Fibroblast of lung (primary cell): ENCODE measurements at places on chromosomes 4 and X. TPM values are rescaled to one million over a fixed set of nuclear protein-coding genes. Genes with fewer than 3 reads are reported as not detected.

DNA sequence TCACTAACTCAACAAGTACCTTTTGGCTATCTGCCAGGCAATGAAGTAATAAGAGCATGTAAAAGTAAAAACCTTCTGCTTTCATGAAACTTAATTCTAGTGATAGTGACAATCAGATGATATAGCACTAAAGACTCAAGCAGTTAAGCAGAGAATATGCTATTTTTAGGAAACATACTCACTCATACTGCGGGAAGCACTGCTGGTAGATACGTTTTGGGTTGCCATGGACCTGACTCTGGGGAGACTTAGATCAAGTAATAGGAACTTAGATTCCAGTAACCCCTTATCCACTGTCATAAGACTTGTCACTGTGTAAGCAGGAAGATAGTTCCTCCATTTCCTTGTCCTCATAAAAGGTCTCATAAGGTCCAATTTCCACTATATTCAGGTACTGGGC is 386.3 kb downstream of the DMD start:
- no peak for DNase-seq

DNA sequence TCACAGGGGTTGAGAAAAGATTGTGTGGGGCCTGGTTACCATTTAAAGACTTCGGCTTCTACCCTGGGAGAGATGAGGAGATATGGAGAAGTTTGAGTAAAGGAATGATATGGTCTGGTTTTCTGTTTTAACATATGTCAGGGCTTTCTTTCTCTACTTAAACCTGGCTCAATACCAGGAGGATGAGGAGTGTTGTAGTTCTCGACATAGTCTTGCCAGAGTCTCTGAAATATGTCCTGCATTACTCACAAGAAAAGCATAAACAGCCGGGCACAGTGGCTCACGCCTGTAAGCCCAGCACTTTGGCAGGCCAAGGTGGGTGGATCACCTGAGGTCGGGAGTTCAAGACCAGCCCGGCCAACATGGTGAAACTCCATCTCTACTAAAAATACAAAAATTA is 16.4 kb upstream of the ACE2 start:
- no peak for DNase-seq

DNA sequence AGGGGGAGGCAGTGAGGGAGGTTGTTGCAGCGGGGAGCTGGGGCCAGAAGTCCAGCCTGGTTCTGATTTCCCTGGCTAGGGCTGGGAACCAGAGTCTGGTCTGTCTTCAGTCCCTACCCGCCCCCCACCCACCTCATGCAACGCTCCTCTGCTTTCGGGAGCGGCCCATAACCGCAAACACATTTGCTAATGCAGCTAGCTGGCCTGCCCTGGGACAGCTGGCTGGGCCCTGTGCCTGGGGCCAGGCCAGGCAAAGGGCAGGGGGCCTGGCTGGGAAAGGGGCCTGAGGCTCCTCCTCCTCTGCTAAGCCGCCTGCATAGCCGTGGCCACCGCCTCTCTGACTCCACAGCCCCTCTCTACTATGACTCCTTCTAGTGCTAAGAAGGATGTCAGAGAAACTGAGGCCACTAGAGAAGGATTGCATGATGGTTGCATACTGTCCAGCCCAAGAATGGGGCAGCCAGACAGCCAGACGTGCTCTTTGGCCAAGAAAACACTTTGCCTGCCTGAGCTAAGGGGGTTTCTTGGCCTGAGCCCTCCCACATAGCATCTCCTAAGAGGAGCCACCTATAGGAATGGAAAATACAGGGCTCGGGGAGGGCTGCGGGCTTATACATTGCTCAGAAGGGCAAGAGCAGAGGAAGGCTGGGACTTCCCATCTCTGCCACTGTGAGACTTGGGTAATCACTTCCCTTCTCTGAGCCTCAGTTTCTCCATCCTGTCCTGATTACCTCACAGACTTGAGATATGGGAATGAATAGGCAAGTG is 76.9 kb downstream of the PJA1 start:
- DNase-seq, result peak; percentile 17

GRCh38 chr4:142331132-142331531 is 515.0 kb downstream of the INPP4B start:
- peak; percentile 49 for DNase-seq

DNA sequence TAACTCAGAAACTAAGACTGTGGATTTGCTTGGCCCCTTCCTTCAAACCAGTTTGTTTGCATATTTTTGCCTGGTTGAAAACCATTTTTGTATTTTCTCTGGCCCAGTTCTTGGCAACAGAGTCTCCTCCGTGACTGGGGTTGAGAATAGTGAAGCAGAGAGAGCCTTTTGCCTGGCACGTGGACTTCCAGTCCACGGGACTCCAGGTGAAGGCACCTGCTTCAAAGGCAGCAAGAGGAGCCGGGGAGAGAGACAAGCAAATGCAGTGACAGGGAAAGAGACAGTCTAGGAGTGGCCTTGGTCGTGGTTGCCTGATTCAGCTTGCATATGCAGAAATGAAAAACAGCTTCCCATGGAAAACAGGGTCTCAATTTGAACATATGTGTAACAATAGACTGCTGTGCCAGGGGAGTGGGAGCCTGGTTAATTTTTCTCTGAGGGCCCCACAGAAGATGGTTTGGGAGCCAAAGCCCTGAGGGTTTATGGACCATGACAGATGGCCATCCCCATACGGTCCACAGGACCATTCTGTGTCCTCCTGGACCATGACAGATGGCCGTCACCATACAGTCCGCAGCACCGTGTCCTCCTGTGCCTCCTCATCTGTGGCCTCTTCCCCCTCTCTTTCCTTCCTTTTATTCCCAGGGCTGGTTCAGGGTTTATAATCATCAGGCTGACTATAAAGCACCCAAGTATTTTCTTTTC is 272.2 kb upstream of the RASGEF1B start:
- no peak for DNase-seq

DNA sequence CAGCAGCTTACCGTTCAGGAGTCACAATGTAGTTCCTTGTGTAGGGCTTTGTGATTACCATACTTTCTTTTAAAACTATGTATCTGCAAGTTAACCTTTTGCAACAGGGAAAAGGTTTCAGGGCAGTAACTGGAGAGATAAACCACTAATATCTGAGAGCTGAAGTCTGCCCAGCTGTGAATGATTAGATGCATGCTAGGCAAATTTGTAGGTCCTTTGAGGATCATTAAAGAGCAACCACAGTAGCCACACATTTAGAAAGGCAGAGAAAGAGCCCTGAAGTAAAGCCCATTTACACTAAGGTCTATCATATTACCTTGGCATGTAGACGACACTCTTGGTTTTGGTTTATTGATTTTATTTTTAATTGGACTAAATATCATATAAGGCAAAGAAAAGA is 60.0 kb downstream of the ATP8A1 start:
- no peak for DNase-seq

- DNase-seq, result peak; percentile 25
These were observed 42.7 kb downstream of the CNOT6L start for GRCh38 chr4:77776182-77777134.

NLGN4X gene
- under 0.01 TPM in 1 of 2 replicates, not detected in the other for total RNA-seq

GRCh38 chrX:2395261-2395992 is 105.3 kb downstream of the DHRSX start:
- no peak for DNase-seq

DNA sequence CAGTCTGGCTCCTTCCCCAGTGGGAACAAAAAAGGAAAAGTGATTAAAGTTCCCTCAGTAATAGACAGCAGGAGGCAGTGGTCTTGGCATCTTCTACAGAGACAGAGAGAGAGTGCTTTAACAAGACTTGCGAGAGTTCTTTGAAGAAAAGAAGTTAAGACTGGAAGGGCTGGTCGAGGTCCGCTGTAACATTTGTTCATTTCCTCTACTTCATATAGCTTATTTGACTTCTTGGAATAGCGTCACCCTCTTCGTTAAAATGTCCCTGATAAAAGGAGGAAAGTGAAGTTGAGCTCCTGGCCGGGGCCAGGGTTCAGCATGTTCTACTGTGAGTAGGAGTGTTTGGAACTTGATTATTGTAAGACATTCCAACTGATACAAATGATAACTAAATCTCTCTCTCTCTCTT is 179.8 kb downstream of the SLIT2 start:
- DNase-seq, result peak; percentile 23
